Upper lobe of right lung (tissue), 1 donor: ENCODE measurements at places on chromosomes 12 and 14. TPM values are rescaled to one million over a fixed set of nuclear protein-coding genes. Genes with fewer than 3 reads are reported as not detected.

GRCh38 chr14:33764876-33765650 is 185.8 kb downstream of the EGLN3 start:
- no peaks in the 10 kb centered on the region for H3K36me3 ChIP-seq
- no peaks in the 10 kb centered on the region for H3K27me3 ChIP-seq
- H3K4me1 ChIP-seq = peaks cover 17% of the 10 kb centered on the region
- no peak overlapping the region for H3K4me3 ChIP-seq
- no peak overlapping the region for H3K27ac ChIP-seq

- H3K27me3 ChIP-seq = no peaks in the 10 kb centered on the region
- H3K4me1 ChIP-seq = no peaks in the 10 kb centered on the region
- H3K4me3 ChIP-seq = no peak overlapping the region
- no peak for DNase-seq
- no peak overlapping the region for H3K27ac ChIP-seq
Measured at GRCh38 chr12:8054816-8055215, 11.3 kb downstream of the C3AR1 start.

GRCh38 chr12:119363037-119363436 is 28.5 kb downstream of the CCDC60 start:
- H3K4me3 ChIP-seq = no peak overlapping the region
- no peaks in the 10 kb centered on the region for H3K36me3 ChIP-seq
- no peaks in the 10 kb centered on the region for H3K27me3 ChIP-seq
- no peak for DNase-seq
- H3K27ac ChIP-seq = no peak overlapping the region
- H3K4me1 ChIP-seq = no peaks in the 10 kb centered on the region

DNA sequence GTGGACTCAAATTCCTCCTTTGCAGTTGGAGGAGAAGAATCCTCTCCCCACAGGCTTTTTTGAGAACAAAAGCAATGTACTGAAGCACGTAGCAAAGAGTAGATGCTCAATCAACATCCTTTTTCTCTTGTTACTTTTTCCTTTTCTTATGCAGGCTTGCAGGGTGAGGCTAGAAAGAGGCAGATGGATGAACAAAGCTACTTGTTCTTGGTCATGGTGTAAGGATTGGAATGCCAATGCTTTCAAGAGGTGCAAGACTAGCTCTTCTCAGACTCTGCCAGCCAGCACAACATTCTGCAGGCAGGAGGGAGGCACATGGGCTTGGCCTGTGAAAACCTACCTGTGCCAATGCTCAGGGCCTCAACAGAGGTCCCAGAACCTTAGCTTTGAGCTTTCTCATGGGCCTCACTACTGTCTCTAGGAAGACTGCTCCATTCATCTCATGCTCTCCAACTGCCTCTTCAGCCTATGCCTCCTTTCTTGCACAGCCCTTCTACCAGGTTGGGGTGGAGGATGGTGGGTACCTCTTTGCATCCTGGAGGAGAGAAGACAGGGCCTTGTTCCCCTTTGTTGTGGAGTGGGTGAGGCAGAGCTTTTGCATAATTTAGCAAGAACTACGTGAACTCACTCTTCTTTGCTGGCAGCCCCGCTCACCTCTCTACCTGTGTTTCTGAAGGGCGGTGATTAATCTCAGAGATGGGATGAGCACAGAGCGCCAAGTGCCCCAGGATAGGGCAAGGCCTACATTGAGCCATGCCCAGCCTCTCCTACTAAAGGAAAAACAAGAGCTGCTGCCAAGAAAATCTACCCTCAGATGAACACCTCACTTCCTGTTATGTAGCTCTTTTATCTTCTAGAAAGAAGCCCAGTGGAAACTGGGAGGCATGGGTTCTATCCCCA is 1119.7 kb downstream of the VRK1 start:
- H3K27ac ChIP-seq = no peak overlapping the region
- H3K27me3 ChIP-seq = no peaks in the 10 kb centered on the region
- no peak overlapping the region for H3K4me3 ChIP-seq
- no peaks in the 10 kb centered on the region for H3K4me1 ChIP-seq

- H3K4me1 ChIP-seq = no peaks in the 10 kb centered on the region
- H3K36me3 ChIP-seq = no peaks in the 10 kb centered on the region
- H3K27me3 ChIP-seq = no peaks in the 10 kb centered on the region
- no peak overlapping the region for H3K27ac ChIP-seq
- no peak for DNase-seq
Measured at GRCh38 chr14:42869681-42870080, 1263.0 kb downstream of the LRFN5 start.

GRCh38 chr12:51839310-51839947 is 9.1 kb downstream of the FIGNL2 start:
- no peak overlapping the region for H3K4me3 ChIP-seq
- H3K36me3 ChIP-seq = no peaks in the 10 kb centered on the region
- no peak for DNase-seq
- H3K27ac ChIP-seq = no peak overlapping the region
- peaks cover 27% of the 10 kb centered on the region for H3K27me3 ChIP-seq

GRCh38 chr14:75430526-75430925 is 2.7 kb downstream of the JDP2 start:
- H3K36me3 ChIP-seq = peaks cover 34% of the 10 kb centered on the region
- peak overlapping the region; percentile 70 for H3K4me3 ChIP-seq
- H3K27me3 ChIP-seq = no peaks in the 10 kb centered on the region
- DNase-seq = no peak
- H3K27ac ChIP-seq = peak overlapping the region; percentile 53

GRCh38 chr14:21405097-21405496 is 21.3 kb upstream of the SUPT16H start:
- no peaks in the 10 kb centered on the region for H3K27me3 ChIP-seq
- no peaks in the 10 kb centered on the region for H3K4me1 ChIP-seq
- no peak overlapping the region for H3K4me3 ChIP-seq
- H3K27ac ChIP-seq = no peak overlapping the region
- no peak for DNase-seq

DNA sequence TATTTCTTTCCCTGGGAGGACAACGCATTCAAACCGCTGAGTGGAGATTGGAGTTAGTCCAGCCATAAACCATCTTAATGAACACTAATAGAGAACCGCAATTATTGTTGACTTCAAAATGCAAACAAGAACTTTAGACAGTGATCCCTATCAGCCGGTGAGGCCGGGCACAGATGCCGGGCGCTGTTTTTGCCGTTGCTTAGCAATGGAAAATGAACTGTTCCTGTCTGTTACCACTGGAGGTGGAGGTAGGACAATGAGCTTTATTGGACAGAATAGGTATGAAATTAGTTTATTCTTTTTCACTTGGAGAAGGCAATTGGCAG is 216.8 kb downstream of the TTC8 start:
- H3K27ac ChIP-seq = peak overlapping the region; percentile 70
- H3K36me3 ChIP-seq = no peaks in the 10 kb centered on the region
- H3K27me3 ChIP-seq = no peaks in the 10 kb centered on the region
- peak overlapping the region; percentile 44 for H3K4me3 ChIP-seq

L2HGDH gene
- 4.5 TPM for total RNA-seq

DPY19L2 gene
- total RNA-seq = 2.3 TPM

- H3K4me3 ChIP-seq = peak overlapping the region; percentile 58
- DNase-seq = peak; percentile 16
- H3K4me1 ChIP-seq = peaks cover 60% of the 10 kb centered on the region
- H3K27ac ChIP-seq = peak overlapping the region; percentile 86
Measured at GRCh38 chr12:51910168-51910567, 2.9 kb downstream of the ACVRL1 start.

GRCh38 chr12:64080319-64081007 is 141.6 kb downstream of the KICS2 start:
- H3K4me3 ChIP-seq = no peak overlapping the region
- peaks cover 31% of the 10 kb centered on the region for H3K4me1 ChIP-seq
- H3K27ac ChIP-seq = peak overlapping the region; percentile 52
- H3K36me3 ChIP-seq = no peaks in the 10 kb centered on the region
- DNase-seq = no peak
- no peaks in the 10 kb centered on the region for H3K27me3 ChIP-seq

CLEC9A gene
- 0.43 TPM for total RNA-seq

DNA sequence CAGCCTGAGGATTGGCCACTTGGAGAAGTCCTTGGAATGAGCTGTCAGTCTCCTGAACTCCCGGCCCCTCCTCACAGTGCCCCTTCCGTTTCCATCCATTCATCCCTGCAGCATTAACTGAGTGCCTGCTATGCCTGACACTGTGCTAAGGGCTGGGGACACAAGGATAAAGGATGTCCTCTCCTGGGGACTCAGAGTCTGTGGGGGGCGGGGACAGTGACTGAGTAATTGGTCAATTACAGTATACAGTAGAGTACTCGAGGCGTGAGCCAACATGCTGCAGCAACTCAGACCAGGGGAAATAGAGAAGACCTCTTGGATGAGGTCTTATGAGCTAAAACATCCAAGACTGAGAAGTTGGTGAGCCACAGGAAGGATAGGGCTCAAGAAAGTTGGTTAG is 43.4 kb upstream of the PWP1 start:
- H3K27me3 ChIP-seq = peaks cover 7% of the 10 kb centered on the region
- H3K27ac ChIP-seq = no peak overlapping the region
- H3K4me1 ChIP-seq = no peaks in the 10 kb centered on the region
- H3K4me3 ChIP-seq = no peak overlapping the region
- no peak for DNase-seq

NFE2 gene
- total RNA-seq = 7.5 TPM

DCN gene
- total RNA-seq = 753 TPM

- H3K4me3 ChIP-seq = no peak overlapping the region
- DNase-seq = no peak
- peaks cover 12% of the 10 kb centered on the region for H3K4me1 ChIP-seq
- peaks cover 95% of the 10 kb centered on the region for H3K27me3 ChIP-seq
- H3K36me3 ChIP-seq = no peaks in the 10 kb centered on the region
- no peak overlapping the region for H3K27ac ChIP-seq
Measured at GRCh38 chr12:57222286-57223190, 5.9 kb downstream of the NXPH4 start.

GRCh38 chr14:79325557-79325956 is 885.7 kb downstream of the DIO2 start:
- no peak for DNase-seq
- H3K36me3 ChIP-seq = no peaks in the 10 kb centered on the region
- H3K4me3 ChIP-seq = no peak overlapping the region
- no peaks in the 10 kb centered on the region for H3K4me1 ChIP-seq
- no peak overlapping the region for H3K27ac ChIP-seq

LTBR gene
- 156 TPM for total RNA-seq

DNA sequence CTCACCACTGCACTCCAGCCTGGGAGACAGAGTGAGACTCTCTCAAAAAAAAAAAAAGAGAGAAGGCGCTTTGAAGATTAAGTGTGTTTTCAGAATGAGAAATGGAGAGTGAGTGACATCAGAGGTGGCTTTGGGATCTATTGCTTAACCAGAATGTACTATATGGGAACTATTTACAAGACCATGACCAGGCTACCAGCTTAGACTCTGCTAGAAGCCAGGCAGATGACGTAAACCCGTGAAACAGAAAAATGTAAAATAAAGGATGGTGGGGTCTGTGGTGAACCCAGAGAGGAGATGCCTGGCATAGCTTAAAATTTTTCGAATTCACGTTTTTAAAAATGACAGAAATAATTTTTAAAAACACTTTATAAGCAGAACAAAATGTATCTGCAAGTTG is 82.0 kb downstream of the IFT43 start:
- no peak overlapping the region for H3K27ac ChIP-seq
- no peaks in the 10 kb centered on the region for H3K4me1 ChIP-seq
- H3K36me3 ChIP-seq = peaks cover 5% of the 10 kb centered on the region
- no peak overlapping the region for H3K4me3 ChIP-seq
- DNase-seq = no peak

DNA sequence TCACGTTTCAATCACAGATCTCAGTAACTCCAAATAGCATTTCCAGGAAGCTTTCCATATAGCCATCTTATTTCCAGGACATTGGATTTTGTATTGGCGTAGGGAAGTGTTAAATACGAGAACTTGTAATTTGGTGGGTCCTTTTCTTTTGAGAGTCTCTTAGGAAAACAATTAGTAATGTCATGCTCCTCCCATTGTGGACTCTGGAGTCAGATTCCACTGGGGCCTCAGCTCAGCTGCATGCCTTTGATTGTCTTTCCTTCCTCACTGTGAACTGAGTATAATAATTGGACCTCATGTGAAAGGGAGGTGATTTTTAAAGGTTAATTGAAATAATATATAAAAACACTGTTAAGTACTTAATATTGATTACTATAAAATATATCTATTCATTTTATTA is 462.6 kb downstream of the NPAS3 start:
- no peak for DNase-seq
- H3K36me3 ChIP-seq = no peaks in the 10 kb centered on the region
- H3K27ac ChIP-seq = no peak overlapping the region
- H3K27me3 ChIP-seq = no peaks in the 10 kb centered on the region

- no peak for DNase-seq
- no peak overlapping the region for H3K4me3 ChIP-seq
- H3K27ac ChIP-seq = no peak overlapping the region
Measured at GRCh38 chr12:58363971-58364370, 422.6 kb downstream of the ATP23 start.

DNA sequence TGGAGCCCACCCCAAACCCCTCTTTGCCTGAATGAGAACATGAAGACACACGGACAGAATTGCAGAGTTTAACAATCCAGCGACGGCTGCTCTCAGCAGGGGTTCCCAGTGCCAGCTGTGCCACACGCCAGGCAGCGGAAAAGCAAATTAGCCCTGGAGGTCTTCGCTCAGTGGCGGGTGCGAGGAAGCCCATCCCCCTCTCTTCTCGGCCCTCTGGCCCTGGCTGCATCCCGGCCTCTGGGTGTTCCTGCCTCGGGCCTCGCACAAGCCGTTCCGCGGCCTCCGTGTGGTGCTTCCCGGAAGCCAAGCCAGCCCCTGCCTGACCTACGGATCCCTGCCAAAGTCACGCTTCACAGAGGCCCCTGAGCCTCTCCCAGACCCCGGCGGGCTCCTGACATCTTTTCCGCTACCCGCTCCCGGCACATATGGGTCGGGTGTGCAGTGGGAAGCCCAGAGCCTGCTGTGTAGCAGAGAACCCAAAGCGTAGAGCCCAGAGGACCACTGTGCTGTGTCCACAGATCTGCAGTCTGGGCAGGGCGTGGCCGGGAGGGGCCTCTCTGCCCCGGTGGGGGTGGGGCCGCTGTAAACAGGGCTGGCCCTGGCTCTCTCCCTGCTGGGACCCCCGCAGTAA is 70.7 kb upstream of the GALNT9 start:
- H3K27me3 ChIP-seq = peaks cover 50% of the 10 kb centered on the region
- no peaks in the 10 kb centered on the region for H3K4me1 ChIP-seq
- no peaks in the 10 kb centered on the region for H3K36me3 ChIP-seq
- no peak for DNase-seq
- H3K27ac ChIP-seq = no peak overlapping the region
- H3K4me3 ChIP-seq = no peak overlapping the region

DNA sequence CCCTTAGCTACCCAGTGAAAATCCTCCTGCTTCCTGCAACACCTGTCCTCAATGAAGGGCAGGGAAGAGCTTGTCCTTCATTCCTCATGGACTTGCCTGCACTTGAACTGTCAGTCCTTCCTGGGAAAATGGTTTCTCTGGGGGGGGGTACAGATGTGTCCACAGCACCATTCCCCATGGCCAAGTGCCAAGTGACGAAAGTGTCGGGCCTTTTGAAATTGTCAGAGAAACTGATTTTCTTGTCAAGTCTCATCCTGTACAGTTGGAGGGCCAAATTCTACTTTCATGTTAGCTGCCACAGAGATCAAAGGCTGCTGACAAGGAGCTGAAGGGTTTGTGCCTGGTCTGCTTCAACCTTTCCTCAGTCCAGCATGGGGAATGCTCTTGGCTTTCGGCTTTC is 179.5 kb upstream of the PARP11 start:
- no peaks in the 10 kb centered on the region for H3K4me1 ChIP-seq
- H3K4me3 ChIP-seq = no peak overlapping the region
- no peak for DNase-seq
- H3K27me3 ChIP-seq = no peaks in the 10 kb centered on the region
- no peaks in the 10 kb centered on the region for H3K36me3 ChIP-seq
